ENCODE measurements at places on chromosomes 1 and 21. TPM values are rescaled to one million over a fixed set of nuclear protein-coding genes. Genes with fewer than 3 reads are reported as not detected.

The ANKRD65 gene
- total RNA-seq: 0.68 TPM

The AQP10 gene
- not detected for total RNA-seq

The GABRD gene
- total RNA-seq: not detected

The NHLH1 gene
- 0.14 TPM for total RNA-seq

GRCh38 chr1:62194651-62195544 lies at the start of gene L1TD1:
TSS of gene L1TD1 (plus strand) at chr1:62194849. CDS start at chr1:62206629, 11,780 bp downstream.
- no peak for DNase-seq
- no peaks in the 10 kb centered on the region for H3K4me1 ChIP-seq
- peaks cover 5% of the 10 kb centered on the region for H3K27me3 ChIP-seq

DNA sequence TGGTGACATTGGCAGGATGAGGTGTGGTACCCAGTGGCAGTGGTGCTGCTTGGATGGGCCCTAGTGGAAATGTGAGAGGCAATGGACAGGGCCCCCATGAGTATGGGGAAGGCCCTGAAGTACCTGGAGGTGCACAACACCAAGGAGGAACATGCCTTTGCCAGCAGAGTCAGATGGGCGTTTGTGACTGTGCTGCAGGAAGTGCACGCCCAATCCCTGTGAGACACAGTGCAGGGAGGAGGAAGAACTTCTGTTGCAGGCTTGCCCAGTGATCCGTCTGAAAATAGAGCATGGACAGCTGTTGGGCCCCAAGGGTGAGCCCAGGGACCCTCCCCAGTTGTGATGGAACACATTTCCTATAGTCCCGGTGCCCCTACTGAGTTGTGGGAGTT lies 42.7 kb downstream of the GJA5 start:
- H3K4me3 ChIP-seq: no peak overlapping the region
- no peak overlapping the region for H3K27ac ChIP-seq
- no peaks in the 10 kb centered on the region for H3K36me3 ChIP-seq
- no peaks in the 10 kb centered on the region for H3K27me3 ChIP-seq
- no peak for DNase-seq

- peaks cover 23% of the 10 kb centered on the region for H3K4me1 ChIP-seq
- no peak overlapping the region for H3K4me3 ChIP-seq
- H3K27ac ChIP-seq: no peak overlapping the region
- no peaks in the 10 kb centered on the region for H3K27me3 ChIP-seq
- DNase-seq: no peak
- no peaks in the 10 kb centered on the region for H3K36me3 ChIP-seq
Observed at GRCh38 chr1:59545830-59546229, 248.9 kb downstream of the FGGY start.

DNA sequence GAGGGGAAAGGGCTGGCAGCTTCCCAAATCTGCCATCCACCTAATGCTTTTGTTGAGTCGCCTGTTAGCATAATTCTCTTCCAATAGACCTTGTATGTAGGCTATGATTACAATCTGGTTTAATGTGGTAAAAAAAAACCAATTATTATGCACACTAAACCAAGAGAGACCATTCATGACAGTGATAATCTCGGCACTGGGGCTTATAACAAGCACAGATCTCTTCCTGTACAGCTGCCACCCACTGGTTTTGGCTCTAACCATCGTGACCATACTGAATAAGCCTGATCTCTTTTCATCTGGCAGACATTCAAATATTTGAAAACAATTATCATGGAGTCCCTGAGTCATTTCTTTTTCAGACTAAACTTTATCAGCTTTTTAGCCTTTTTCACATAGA lies 12.0 kb upstream of the SYT14 start:
- H3K27ac ChIP-seq: no peak overlapping the region
- H3K4me1 ChIP-seq: no peaks in the 10 kb centered on the region
- H3K4me3 ChIP-seq: no peak overlapping the region

DNA sequence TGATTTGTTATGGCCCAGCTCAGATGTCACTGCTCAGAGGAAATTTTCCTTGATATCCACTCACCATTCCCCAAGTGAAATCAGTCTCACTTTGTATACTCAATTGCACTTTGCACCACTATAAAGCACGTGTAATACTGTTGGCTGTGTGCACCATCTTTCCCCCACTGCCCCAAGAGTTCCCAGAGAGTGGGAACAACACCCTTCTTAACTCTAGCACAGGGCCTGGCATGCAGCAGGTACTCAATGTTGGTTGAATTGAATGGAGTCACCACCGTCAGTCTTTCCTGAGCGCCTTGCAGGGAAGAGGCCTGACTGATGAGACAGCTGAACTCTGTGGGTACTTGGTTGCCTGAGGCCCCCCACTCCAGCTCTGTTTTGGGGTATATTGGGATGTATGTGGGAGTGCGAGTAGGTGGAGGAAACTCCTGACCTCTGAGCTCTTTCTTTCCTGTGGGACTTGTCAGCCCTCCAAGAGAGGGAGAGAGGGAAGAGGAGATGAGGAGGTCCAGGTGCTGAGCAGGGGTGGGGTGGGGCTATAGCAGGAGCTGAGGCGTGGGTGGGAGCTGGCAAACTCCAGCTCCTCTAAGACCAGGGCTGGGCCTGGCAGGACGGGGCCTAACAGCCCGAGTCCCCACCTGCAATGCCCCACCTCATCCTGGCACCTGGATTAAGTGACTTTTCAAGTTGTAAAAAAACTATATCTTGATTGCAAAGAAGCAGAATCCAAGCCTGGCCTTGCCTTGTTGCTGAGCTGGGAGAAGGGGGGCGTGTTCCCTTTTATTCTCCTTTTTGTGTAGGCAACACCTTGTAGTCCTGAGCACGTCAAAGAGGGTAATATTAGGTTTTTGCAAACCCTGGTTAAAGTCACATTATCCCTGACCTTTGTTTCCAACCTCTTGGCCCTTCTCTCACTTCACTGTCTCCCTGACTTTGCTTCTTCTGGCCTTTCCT lies 19.4 kb upstream of the WASF2 start:
- H3K4me1 ChIP-seq: peaks cover 19% of the 10 kb centered on the region
- no peak overlapping the region for H3K27ac ChIP-seq
- no peaks in the 10 kb centered on the region for H3K36me3 ChIP-seq

- H3K27ac ChIP-seq: no peak overlapping the region
- no peaks in the 10 kb centered on the region for H3K36me3 ChIP-seq
- no peaks in the 10 kb centered on the region for H3K27me3 ChIP-seq
- DNase-seq: no peak
- no peaks in the 10 kb centered on the region for H3K4me1 ChIP-seq
Observed at GRCh38 chr1:43834280-43835081, 99.1 kb upstream of the ARTN start.

GRCh38 chr1:219281831-219282230 lies 108.2 kb downstream of the LYPLAL1 start:
- no peaks in the 10 kb centered on the region for H3K36me3 ChIP-seq
- no peak for DNase-seq
- no peak overlapping the region for H3K27ac ChIP-seq
- H3K27me3 ChIP-seq: no peaks in the 10 kb centered on the region
- H3K4me1 ChIP-seq: no peaks in the 10 kb centered on the region
